Nucleus accumbens (tissue), 56 donors: ENCODE measurements at places on chromosomes 6 and 20.

DNA sequence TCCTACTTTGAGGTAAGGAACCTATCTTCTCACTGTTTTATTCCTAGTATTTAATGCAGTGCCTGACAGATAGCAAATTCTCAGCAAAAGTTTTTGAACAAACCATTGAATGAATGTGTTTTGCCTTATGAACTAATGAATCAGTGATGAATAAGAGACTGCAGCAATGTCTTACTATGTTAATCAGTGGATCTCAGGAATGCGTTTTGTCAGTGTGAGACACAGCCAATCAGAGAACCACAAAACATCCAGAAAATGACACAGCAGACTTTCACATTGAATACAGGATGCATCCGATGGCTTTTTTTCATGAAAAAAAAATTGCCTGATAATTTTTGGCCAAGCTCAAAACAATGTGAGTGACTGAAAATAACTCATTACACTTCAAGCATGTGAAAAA is 270.5 kb downstream of the BMP2 start:
- no peak for DNase-seq

DNA sequence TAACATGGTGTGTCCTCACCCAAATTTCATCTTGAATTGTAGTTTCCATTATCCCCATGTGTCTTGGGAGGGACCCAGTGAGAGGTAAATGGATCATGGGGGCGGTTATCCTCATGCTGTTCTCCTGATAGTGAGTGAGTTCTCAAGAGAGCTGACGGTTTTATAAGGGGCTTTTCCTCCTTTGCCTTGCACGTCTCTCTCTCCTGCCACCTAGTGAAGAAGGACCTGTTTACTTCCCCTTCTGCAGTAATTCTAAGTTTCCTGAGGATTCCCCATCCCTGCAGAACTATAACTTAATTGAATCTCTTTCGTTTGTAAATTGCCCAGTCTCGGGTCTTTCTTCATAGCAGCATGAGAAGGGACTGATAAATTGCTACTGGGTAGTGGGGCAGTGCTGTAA is 789.3 kb downstream of the FRK start:
- DNase-seq: no peak

DNA sequence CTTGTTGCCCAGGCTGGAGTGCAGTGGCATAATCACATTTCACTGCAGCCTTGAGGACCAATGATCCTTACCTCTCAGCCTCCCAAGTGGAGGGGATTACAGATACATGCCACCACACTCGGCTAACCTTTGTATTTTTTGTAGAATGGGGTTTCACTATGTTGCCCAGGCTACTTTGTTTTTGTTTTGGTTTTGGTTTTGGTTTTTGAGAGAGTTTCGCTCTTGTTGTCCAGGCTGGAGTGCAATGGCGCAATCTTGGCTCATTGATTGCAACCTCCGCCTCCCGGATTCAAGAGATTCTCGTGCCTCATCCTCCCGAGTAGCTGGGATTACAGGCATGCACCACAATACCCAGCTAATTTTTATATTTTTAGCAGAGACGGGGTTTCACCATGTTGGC is 105.5 kb downstream of the BMP7 start:
- DNase-seq: no peak

GRCh38 chr20:24808616-24809015 is 140.5 kb upstream of the CST7 start:
- no peak for DNase-seq

GRCh38 chr6:11535801-11536230 is 1.7 kb upstream of the TMEM170B start:
- no peak for DNase-seq

DNA sequence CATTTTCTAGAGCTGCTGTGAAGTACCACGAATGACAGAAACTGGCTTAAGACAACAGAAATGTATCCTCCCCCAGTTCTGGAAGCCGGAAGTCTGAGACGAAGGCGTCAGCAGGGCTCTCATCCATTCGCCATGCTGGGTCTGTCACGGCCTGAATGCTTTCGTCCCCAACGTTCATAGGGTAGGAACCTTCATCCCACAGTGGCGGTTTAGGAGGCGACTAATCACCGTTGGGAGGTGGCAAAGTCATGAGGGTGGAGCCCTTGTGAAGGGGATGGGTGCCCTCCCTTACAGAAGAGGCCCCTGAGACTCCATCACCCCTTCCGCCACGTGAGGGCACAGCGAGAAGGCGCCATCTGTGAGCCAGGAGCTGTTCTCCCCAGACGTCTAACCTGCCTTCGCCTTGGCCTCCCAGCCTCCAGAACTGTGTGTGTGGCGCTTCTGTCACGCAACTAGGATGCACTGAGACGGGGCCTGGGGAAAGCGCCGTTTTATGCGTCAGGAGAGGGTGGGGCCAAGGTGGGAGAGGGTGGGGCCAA is 250.3 kb downstream of the TTLL2 start:
- DNase-seq: no peak

GRCh38 chr20:14009208-14009607 is 13.9 kb downstream of the MACROD2 start:
- no peak for DNase-seq

GRCh38 chr6:14933183-14933544 is 312.7 kb upstream of the JARID2 start:
- DNase-seq: no peak

GRCh38 chr6:37005061-37005810 is at the start of gene FGD2:
TSS of gene FGD2 (plus strand) at chr6:37005655. CDS start at chr6:37005818, 163 bp downstream.
- DNase-seq: no peak
